AG09319 (cell line): ENCODE measurements at places on chromosomes 13 and 19.

DNA sequence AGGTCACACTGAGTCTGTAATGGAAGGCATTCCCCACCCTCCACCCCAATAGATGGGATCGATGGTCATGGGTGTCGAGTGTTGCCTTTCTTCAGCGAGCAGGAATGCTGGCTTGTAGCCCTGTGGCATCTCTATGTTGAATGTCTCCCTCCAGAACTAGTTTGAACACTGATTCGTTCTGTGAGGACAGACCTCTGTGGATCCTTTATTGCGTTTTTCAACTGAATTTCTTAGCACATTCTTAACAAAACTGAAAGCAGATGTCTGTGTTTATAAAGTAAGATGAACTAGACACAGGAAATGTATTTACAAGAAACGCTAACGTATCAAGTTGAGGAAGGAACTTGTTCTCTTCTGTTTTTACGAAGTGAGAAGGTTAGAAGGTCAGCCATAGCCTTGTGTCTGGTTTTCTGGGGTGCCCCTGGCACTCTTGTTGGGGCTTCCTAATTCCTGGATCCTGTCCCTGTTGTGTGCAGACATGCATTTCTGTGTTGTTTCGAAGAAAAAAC lies 36.8 kb upstream of the TM9SF2 start:
- DNase-seq = no peak

- no peak for DNase-seq
Measured at GRCh38 chr19:18901491-18901890, 5.5 kb upstream of the CERS1 start.

DNA sequence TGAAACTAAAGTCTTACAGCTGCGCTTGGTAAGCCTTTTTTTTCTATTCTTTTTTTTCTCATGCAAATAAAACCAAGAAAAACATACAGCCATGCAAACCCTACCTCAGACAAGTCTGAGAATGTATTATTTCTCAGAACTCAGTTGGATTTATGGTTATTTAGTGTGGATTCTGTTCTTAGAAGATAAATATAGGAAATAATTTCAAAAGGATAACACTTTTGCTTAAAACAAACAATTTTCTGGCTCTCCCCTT lies 40.7 kb upstream of the TNFSF11 start:
- DNase-seq = no peak

DNA sequence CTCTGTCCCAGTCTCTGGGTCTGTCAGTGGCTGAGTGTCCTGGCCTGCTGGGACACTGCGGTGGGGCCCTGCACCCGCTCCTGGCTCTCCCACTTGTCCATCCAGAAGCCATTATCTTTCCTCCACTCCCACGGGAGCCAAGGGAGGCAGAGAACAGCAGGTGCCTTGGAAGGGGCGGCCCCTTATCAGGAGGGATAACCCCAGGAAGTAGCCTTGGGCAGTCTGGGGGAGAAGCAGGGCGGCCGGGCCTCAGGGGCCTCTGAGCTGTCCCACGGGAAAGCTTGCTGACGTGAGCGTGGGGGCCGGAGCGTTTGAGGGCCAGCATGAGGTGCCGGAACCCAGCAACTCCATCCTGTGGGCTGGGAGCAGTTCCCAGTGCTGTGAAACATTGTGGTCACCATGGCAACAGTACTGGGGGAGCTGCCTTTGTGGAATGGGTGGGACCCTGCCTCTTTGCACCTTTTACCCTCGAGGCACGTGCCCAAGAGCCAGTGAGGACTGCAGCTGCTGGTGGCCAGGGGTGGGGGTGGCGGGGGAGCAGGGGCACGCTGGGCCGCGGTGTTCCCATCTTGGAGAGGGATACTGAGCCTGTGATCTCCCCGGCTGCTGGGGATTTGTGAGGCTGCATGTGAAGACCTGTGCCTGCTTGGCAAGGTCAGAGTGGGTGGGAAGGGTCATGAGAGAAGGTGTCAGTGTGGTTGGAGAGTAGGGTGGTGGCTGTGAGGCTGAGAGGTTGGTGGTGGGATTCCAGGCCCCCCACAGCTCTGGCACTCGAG lies 20.9 kb downstream of the KLHL26 start:
- DNase-seq = no peak

GRCh38 chr19:17090583-17090982 lies 15.0 kb downstream of the MYO9B start:
- no peak for DNase-seq

- DNase-seq = no peak
Measured at GRCh38 chr19:52687684-52688083, 47.2 kb downstream of the ZNF611 start.

DNA sequence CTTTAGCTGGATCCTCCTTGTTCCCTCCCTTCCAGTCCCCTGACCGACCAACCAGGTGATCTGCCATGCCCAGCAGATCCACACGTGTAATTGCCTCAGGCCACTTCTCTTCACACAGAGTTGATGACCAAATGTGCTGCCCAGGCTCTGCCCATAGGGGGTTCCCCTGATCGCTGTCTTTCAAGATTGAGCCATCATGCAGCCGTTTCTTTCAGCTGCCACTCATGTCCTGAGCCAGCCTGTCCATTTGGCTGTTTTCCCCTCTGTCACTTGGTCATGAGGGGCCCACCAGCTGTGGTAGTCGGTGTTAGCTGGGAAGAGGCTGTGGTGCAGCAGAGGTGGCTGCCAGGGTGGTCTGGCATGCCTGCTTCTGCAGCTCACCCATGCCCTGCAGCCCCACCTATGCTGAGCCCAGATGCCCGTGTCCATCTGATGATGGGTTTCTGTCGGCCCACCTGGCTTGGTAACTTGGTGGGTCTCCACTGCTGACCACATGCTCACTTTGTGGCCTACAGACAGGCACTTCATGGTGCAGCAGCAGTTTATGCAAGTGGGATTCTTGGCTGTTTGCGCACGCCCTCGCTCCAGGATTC lies 35.6 kb upstream of the GPR183 start:
- DNase-seq = no peak

GRCh38 chr13:21897161-21897560 lies 226.3 kb downstream of the FGF9 start:
- no peak for DNase-seq

GRCh38 chr13:94251831-94252608 lies 227.5 kb downstream of the DCT start:
- DNase-seq = no peak

- peak; percentile 86 for DNase-seq
Measured at GRCh38 chr13:98370806-98371515, 193.9 kb upstream of the RNF113B start.

DNA sequence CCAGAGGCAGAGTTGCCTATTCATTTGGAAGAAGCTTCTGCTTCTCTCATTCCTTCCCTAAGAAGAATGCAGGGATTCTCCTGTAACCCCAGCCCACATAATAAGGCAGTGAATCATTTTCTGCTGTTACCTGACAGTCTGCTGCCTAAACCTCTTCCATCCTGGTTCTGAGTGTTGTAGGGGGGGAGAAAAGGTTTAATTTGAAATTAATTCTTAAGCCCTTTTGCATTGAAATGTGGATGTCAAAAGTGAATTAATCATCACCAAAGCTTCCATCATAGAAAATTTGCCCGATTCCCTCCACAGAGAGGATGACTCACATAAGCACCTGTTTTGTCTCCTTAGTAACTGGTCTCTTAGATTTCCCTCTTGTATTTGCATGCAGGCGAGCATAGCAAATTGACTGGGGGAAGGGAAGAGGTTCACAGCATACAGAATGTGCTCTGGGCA lies 146.7 kb upstream of the FNDC3A start:
- no peak for DNase-seq

DNA sequence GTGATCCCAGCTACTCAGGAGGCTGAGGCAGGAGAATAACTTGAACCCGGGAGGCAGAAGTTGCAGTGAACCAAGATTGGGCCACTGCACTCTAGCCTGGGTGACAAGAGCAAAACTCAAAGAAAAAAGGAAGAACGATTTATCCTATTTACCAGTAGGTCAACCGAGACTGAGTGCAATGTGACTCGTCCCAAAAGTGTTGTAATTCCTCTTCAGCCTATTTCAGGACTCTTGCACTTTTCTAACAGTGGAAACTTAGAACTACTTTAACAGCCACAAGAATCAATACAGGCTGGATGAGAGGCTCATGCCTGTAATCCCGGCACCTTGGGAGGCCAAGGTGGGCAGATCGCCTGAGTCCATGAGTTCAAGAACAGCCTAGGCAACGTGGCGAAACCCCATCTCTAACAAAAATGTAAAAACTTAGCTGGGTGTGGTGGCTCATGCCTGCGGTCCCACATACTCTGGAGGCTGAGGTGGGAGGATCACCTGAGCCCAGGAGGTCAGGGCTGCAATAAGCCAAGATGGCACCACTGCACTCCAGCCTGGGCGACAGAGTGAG lies 4.3 kb upstream of the NR1H2 start:
- no peak for DNase-seq
